NCI-H2029 (cell line): ENCODE measurements at places on chromosomes 5 and 9.

GRCh38 chr9:114614373-114614772, 3.3 kb downstream of the TMEM268 start:
- DNase-seq = no peak

DNA sequence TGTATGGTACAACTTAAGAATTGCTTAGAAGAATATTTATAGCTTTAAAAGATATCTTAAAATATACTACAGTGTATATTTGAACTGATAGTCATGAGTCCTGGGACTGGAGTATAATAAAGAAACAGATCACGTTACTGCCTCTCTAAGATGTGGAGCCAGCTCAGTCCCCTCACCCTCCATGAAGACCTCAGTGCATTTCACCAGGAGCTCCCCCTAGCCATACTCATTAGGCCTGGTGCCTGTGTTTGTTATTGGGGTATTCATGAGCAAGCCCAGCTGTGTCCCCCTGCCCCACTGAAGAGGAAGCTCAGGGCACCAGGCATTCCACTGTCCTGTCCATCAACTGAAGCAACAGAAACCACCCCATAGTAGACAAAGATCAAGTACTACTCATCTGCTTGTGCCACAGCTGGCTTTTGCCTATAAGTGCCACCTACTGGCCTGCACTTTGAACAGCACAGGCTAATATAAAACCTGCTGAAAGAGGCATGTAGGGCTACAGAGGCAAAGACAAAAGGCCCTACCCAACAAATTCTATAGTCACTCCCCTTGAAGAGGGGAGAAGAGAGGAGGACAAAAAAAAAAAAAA, 850.2 kb upstream of the NUDT12 start:
- DNase-seq = no peak

DNA sequence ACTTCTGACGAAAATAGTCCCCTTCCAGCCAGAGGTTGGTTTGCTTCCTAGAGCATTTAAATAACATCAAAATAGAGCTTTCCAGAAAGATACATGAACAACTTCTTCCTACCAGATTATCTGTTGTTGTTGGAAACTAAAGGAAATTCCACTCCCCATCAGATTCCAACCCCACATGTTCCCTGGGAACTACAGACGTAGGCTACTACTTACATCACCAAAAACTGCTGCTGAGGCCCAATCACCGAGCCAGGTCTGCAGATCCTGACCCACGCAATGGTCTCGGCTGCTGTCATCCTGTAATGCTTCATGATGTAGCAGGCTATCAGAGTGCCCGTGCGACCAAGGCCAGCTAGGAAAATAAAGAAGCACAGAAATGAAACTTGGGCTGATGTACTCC, 73.4 kb downstream of the HABP4 start:
- no peak for DNase-seq

DNA sequence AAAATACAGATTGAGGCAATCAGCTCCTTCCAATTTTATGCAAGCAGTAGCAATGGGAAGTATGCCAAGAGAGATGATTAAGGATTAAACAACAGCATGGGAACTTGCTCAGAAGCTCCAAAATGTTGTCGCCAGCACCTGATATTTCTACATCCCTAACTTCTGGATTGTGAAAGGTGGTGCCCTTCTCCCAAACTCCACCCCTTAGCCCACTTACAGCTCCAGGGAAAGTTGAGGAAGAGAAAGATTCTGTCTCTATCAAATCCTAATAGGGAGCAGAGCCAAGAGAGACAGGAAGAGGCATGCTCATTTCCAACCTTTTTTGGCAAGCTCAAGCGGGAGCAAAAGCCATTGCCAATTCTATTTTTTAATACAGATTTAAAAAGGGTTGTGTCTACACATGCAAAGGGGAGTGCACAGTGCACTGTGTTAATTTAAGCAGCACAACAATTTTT, 92.4 kb upstream of the NR3C1 start:
- DNase-seq = peak; percentile 8

- DNase-seq = no peak
These were observed 420.3 kb downstream of the GABRG2 start for GRCh38 chr5:162487528-162488525.

- no peak for DNase-seq
These were observed 67.6 kb upstream of the RASEF start for GRCh38 chr9:83130541-83130940.

- DNase-seq = no peak
These were observed 91.8 kb upstream of the FER start for GRCh38 chr5:108655750-108656450.

DNA sequence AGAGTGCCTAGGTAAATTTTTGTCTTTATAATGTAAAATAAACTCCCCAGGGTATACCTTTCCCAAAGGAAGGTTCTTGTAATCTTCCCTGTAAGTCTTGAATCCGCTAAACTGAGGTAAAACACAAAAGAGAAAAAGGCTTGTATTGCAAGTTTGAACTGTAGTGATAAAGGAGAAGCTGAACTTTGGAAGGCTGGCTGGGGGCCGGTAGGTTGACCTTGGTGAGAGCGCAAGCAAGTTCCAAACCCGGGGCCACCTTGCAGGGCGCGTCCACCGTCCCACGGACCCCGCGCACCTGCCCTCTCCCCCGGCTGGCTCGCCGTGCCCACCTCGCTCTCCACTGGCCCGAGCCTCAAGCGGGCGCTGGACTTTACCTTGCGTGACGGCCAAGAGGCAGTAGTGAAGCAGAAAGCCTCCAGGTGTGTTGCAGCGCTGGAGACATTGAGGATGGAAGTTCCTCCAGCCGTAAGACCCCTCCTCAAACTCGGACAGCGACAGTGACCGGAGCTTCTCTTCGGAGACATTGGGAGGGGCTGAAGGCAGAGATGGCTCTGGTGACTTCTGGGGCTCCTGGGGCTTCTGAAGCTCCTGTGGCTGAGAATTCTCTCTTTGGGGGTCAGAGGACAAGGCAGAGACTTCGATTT, 428 bp downstream of the SLCO4C1 start:
- no peak for DNase-seq

DNA sequence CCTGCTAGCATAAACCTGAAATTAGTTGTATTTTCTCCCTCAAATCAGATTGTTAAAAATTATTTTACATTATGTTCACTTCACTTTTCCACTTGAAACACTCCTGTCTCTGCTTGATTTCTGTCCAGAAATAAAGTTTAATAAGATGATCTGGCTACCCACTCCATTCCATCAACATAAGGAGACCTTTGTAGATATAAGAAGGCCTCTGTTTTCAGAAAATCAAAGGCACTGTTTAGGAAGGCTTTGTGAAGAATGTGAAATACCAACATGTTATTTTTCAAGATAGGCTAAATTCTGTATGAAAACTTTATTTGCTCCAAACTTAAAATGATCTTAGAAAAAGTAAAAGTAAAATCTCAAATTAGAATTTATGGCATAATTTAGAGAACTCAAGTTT, 15.1 kb downstream of the RHOBTB3 start:
- DNase-seq = no peak

DNA sequence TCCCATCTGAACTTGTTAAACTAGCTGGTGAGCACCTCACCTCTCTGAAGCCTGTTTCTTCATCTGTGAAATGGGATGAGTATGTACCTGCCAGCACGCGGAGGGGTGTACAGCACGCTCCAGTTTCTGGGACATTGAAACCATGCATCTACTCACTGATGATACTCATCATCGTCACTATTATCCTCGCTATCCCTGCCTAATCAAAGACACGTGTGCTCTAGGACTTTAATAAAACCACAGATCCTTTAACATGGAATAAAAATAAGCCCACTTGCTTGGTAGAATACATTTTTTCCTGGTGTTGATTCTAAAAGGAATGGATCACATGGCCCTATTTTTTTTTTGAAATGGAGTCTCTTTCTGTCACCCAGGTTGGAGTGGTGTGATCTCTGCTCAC, 37.3 kb upstream of the POMT1 start:
- DNase-seq = no peak

DNA sequence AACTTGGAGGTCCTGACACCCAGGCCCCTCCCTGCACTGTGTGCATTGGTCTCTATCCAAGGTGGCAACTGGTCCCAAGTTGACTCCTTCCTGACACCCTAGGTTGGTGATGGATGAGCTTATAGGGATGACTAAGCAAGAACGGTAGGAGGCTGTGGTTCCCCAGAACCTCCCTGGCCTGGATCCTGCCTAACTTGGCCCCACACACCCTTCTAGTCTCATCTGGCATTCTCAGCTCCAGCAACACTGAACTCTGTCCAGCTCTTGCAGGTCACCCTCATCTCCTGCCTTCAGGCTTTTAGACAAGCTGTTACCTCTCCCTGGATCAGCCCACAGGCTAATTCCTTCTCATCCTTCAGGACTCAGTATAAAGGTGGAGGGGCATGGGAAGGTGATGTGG, 16.5 kb downstream of the AQP3 start:
- no peak for DNase-seq

- no peak for DNase-seq
These were observed 25.2 kb downstream of the AQP7 start for GRCh38 chr9:33377089-33377715.

GRCh38 chr5:3027185-3027865, 275.8 kb upstream of the IRX2 start:
- no peak for DNase-seq

- DNase-seq = no peak
These were observed 35.8 kb downstream of the USP20 start for GRCh38 chr9:129871046-129871445.

DNA sequence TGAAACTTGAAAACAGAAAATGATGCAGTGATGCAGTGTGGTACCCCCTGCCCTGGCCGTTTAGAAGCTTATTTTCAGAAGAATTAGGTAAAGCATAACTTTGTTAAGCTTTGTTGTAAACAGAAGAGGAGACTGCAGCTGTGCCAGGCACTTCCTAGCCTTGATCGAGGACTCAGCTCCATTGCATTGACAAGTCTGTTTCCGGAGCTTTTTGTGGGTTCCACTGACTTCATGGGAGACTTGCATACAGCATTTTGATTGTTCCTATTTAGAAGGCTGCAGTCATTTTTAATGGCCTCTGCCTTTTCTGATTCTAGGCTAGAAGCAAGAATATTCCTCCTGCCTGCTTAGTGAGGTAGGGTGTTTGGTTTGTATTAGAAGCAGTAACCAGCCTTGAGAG, 12.3 kb downstream of the MVB12B start:
- DNase-seq = no peak

DNA sequence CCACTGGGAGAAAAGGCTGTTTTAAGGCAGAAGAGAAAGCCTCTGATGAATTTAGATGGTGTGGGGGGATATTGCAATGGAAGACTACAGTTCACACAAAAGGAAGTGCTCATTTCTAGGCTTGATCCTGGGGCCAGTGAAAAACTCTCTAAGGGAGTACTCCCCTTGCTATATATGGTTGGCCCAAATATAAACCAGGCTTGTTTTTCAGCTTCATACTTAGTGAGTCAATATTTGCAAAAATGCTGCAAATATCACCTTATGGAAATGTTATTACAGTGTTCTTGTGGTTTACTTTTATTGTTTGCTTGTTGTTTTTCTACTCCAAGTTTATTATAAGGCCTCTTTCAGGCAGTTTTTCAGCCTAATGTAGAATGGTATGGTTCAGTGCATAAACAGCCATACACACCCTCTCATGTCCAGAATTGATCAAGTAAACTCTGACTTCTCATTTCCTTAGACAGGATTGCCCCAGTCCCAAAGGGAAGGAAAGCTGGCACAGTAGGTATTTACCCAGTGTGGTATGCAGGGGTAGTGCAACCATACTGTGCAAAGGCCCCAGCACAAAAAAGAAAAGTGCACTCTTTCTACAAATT, 115.1 kb downstream of the FEM1C start:
- no peak for DNase-seq
